ENCODE measurements at places on chromosomes 4 and X.

DNA sequence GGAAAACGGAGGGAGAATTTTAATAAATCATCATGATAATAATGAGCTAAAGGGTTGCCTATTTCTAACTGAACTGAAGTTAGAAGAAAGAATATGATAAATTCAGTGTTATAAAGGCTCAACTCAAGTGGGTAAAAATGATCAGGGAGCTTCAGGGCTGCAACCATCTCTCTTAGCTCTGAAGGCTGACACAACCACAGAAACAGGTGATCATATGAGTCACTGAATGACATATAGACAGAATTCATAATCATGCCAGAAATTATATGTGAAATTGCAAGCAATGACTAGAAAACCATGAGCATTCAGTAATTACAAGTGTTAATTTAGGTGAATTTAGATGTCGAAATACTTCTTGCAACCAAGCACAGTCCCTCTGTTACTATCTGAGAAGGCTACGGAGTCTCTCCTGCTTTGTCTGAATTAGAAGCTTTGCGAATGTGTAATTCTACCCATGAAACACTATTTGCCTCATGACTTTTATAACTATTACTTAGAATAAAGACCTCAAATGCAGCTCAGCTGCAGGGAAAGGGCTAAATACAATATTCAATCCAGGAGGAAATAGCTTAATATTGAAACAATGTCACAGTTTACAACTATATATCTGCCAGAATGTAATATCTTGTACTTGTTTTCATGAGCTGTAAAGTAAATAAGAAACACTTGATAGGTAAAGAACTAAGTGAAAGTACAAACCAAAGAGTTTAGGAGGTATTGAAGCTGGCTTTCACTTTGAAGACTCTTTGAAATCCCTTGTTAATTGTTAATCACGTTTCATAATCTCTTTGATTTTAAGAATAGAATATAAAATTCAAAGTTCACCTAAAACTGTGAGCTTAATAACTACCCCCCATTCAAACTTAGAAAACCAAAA lies 1972.6 kb downstream of the ARAP2 start:
- DNase-seq: no peak

DNA sequence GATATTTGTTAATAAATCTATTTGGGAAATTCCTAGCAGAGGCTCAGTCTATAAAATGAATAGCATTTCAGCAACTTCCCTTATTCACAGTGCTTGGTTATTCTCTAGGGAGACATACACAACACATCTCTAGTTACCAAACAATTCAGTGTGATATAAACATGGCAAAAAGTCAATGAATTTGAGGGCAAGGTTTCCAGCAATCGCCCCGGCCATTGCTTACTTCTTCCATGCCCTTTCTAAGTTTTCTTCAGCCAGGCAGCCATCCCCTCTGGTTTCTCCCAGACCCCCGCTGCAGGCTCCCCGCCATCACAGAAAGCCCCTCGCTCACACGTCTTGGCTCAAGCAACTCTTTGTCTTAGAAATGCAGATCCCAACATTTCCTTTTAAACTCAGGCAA lies 4.4 kb downstream of the TLR7 start:
- DNase-seq: no peak

GRCh38 chr4:107692202-107692601 lies 27.8 kb downstream of the PAPSS1 start:
- DNase-seq: no peak

DNA sequence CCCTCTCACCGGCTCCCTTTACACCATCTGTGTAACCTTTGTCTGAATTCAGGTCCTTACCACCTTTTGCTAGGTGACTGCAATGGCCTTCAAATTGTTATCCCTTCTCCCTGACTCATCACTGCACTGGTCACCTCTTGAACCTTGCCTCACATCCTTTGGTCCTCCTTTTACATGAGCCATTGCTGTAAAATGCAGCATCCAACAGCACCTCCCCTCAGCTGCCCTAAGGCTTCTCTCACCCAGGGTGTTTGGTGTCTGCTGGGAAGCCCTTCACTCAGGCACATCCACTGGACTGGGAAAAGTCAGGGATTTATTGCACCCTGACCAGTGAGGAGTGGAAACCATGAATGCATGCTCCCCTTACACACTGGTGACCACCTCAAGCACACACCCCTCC lies 192.5 kb upstream of the GATB start:
- DNase-seq: no peak

GRCh38 chrX:74421036-74421739 lies at the start of gene SLC16A2:
Gene SLC16A2 (plus strand): TSS chrX:74421493. CDS start chrX:74421638, 145 bp downstream.
- peak; percentile 5 for DNase-seq

DNA sequence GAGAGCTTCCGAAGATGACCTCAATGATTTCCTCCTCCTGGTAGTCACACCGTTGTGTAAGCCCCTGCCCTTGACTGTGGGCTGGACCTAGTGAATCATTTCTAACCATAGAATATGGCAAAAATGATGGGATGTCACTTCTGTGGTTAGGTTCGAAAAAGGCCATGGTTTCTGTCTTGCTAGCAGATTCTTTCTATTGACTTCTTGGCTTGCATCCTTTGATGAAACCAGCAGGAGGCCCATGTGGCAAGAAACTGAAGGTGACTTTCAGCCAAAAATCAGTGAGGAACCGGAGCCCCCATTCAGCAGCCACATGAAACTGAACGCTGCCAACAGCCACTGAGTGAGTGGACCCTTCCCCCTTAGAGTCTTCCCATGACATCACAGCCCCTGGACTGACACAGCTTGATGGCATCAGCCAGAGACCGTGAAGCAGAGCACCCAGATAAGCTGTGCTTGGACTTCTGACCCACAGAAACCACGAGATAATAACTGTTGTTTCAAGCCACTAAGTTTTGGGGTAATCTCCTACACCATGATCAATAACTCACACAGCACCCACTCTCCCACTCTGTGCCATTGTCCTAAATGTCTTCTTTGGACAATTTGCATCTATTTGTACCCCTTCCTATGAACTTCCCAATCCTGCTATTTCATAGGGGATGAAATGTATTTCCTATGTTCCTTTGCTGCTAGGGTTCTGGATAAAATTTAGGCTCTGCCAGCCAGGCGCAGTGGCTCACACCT lies 148.0 kb upstream of the STX18 start:
- DNase-seq: no peak

DNA sequence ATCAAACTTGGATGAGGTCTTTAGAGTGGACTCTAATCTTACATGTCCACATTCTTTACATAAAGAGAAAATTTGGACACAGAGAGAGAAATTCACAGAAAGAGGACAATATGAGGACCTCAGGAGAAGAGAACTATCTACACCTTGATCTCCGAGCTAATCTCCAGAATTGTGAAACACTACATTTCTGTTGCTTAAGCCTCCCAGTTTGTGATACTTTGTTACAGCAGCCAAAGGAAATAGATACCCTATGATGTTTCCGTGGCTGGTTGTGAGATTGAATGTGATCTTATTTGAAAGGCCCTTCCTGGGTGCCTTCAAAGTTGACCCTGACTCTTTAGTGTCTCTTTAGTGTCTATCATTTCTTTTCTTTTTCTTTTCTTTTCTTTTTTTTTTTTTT lies 326.1 kb upstream of the CLNK start:
- DNase-seq: no peak

- DNase-seq: no peak
These were observed 50.4 kb upstream of the SCRG1 start for GRCh38 chr4:173449380-173449717.

DNA sequence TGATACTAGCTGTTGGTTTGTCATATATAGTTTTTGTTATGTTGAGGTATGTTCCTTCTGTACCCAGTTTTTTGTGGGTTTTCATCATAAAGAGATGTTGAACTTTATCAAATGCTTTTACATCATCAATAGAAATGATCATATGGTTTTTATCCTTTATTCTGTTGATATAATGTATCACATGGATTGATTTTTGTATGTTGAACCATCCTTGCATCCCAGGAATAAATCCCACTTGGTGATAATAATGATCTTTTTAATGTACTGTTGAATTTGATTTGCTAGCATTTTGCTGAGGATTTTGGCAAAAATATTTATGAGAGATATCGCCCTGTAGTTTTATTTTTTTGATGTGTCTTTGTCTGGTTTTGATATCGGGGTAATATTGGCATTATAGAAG lies 22.5 kb upstream of the NAA11 start:
- no peak for DNase-seq

- no peak for DNase-seq
These were observed 1.4 kb downstream of the PRKG2 start for GRCh38 chr4:81213671-81214070.

DNA sequence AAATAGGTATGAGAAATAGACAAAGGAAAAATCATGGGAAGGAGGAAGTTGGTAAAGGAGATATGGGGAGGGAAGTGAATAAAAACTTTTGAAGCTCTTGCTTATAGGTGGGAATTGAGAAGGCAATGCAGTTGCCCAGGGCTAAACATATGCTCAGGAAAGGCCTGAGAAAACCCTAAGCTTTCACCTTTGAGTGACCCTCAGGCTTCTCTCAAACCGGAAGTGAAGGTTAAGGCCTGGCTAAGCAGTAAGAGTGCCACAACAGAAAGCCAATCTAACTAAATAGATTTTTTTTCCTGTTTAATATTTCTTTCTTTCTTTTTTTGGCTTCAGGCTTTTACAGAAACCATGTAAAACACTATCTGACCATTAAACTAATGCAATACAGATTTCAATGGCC lies 69.5 kb upstream of the GABRA3 start:
- no peak for DNase-seq

DNA sequence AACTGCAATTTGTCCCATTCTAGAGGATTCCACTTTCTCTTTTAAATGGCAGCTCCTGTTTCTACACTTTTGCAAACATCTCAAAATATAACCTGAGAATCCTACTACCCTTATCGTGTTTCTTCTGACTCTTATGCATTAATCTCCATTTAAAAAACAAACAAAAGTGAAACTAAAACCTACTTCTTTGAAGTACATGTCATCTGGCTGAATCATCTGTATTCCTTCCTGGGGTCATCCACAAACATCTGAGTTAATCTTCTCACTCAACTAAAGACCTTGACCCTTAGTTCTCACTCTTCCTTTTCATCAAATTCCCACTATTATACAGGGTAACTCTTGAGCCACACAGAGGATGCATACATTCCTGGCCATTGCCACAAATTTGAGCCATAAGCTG lies 584.8 kb downstream of the PPARGC1A start:
- DNase-seq: no peak

DNA sequence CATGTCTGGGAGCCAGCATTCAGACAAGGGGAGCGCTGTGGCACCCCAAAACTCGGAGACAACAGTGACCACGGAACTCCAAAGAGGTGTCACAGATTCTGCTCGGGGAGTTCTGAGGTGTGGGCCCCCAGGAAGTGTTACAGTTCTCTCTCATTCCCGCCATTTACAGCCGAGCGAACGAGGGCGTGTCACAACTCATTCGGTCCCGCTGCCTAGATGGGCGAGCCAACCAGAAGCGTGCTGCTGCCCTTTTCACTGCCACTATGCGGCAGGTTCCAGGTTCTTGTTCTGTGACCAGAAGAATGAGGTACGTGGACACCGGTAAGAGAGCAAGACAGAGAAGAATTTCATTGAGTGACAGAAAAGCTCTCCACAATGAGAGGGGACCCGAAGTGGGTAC lies 1370.6 kb upstream of the AGA start:
- DNase-seq: no peak

- DNase-seq: no peak
These were observed 7.6 kb upstream of the PRRG3 start for GRCh38 chrX:151687635-151688034.

- no peak for DNase-seq
These were observed 1535.3 kb upstream of the PCDH10 start for GRCh38 chr4:131613824-131614216.

DNA sequence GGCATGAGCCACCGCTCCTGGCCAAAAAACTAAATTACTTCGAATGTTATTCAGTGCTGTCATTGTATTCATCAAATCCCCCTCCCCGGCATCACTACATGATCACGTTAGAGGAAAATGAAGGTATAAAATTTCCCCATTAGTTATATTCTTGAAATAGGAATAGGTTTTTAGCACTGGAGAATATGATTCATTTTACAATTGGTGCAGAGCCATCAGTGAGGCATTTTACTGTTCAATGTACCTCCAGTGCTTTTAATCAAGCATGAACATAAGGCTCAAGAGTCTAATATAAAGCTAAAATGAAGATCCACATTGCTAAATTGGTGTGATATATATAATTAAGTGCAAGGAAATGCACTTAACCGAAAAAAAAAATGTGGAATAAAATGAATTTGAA lies 18.3 kb downstream of the KLF3 start:
- DNase-seq: no peak

- no peak for DNase-seq
These were observed 104.1 kb upstream of the MCF2 start for GRCh38 chrX:139811942-139812629.

- DNase-seq: no peak
These were observed 45.8 kb upstream of the FBXW7 start for GRCh38 chr4:152581536-152582160.

GRCh38 chrX:152600853-152601633 lies 36.7 kb upstream of the GABRQ start:
- DNase-seq: no peak

DNA sequence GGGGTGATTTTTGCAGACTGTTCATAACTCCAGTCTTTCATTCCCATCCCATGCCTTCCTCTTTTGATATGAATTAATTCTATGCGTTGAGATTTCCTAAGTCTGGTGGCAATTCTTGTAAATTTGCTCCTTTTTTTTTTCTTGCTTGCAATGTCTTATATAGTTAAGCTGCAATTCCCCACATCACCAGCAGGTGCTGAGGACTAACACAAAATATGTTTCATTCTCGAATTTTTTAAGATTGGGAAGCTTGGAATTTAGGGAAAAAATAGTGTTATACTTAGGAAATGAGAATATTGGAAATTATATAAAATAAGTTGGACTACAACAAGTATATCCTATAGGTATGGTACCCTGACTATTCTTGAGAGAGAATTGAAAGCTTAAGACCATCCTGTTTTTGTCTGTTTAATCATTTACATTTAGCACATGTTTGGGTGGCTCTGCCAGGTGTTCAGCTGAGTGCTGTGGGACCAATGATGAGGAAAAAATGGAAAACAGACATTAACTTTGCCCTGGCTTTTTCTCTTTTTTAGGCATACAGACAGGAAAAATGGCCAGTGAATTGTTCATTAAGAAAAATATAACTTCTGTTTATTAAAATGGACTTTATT lies 30.2 kb downstream of the AFF2 start:
- DNase-seq: no peak

- no peak for DNase-seq
These were observed 854.4 kb upstream of the INTU start for GRCh38 chr4:126778348-126778747.

DNA sequence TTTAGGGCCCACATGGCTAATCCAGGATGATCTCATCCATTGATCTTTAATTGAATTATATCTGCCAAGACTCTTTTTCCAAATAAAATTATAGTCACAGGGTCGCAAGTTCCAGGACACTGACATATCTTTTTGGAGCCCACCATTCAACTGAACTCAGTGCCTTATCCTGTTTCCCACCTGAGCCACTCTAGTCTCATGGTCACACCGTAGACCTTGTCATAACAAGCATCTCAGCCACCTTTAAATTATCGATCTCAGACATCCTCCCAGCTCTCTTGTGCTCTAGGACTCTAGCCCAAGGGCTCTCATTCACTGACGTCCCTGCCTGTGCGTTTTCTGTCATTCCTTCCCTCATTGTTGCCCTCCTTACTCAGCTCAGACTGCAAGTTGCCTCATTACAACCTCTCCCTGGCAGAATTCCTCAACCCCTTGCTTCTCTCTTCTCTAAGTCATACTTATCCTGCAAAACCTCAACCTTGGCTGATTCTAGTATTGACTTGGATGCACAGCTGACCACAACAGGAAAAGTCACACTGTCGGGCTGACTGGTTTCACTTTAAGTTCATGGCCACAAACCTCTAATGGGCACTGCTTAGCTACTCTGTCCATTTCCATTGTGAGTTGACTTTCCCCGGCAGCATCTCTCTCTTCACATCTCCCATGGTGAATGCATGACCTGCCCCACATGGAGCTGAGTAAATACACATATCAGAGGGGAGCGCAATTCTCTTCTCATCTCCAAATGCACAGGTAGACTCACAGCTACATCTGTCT lies 91.0 kb upstream of the TRIM2 start:
- no peak for DNase-seq

Measured in cortex of kidney (tissue), 1 donor.